ENCODE measurements at places on chromosomes 3 and 15. TPM values are rescaled to one million over a fixed set of nuclear protein-coding genes. Genes with fewer than 3 reads are reported as not detected.

Gene GHSR
- not detected for total RNA-seq

Gene FANCD2OS
- total RNA-seq = not detected

Gene SH2D7
- 0.07 TPM for total RNA-seq

Gene TLR9
- total RNA-seq = 0.49 TPM

Gene IMPG2
- 0.54 TPM for total RNA-seq

Gene GRIP2
- 0.10 TPM for total RNA-seq

Gene PODXL2
- 3.8 TPM for total RNA-seq

Gene CDHR4
- total RNA-seq = 0.22 TPM

Gene ECE2
- not detected for total RNA-seq

Gene PPCDC
- total RNA-seq = 39.6 TPM

Gene ACOX2
- total RNA-seq = not detected

Gene CLRN1
- total RNA-seq = not detected

Gene RCN2
- 31.9 TPM for total RNA-seq

Gene CCDC33
- total RNA-seq = not detected

Gene GPR62
- not detected for total RNA-seq

Gene SLCO2A1
- total RNA-seq = not detected

Gene PCOLCE2
- not detected for total RNA-seq

Gene ANKDD1A
- 2.2 TPM for total RNA-seq

Gene PSTPIP1
- 224 TPM for total RNA-seq

Gene MRPS22
- total RNA-seq = 36.5 TPM

Gene KCNAB1
- total RNA-seq = 0.12 TPM

Gene DGKG
- 0.78 TPM for total RNA-seq

Gene CKMT1B
- total RNA-seq = 0.32 TPM

Gene NOX5
- total RNA-seq = 0.02 TPM

Gene DZIP3
- total RNA-seq = 9.8 TPM

Gene GNAT1
- not detected for total RNA-seq

Gene ARGFX
- total RNA-seq = not detected

Gene C3orf49
- not detected for total RNA-seq

Gene SLC28A2
- not detected for total RNA-seq

Gene PLA2G4F
- not detected for total RNA-seq

Gene RTP1
- not detected for total RNA-seq

Gene CHDH
- total RNA-seq = 0.93 TPM

Gene GASK1A
- total RNA-seq = not detected

Gene ZSCAN2
- 6.5 TPM for total RNA-seq

Gene ERICH6
- total RNA-seq = not detected

Gene RAB8B
- total RNA-seq = 74.2 TPM

Measured in T-helper 1 cell treated with Interleukin-12 subunit alpha and Interleukin-12 subunit beta and Interleukin-4 antibody, amounts not matched to agents 30 ng/mL and 1 ng/mL, for 36 hours (primary cell).